Fibroblast of villous mesenchyme (primary cell): ENCODE measurements at places on chromosomes 3 and 15.

DNA sequence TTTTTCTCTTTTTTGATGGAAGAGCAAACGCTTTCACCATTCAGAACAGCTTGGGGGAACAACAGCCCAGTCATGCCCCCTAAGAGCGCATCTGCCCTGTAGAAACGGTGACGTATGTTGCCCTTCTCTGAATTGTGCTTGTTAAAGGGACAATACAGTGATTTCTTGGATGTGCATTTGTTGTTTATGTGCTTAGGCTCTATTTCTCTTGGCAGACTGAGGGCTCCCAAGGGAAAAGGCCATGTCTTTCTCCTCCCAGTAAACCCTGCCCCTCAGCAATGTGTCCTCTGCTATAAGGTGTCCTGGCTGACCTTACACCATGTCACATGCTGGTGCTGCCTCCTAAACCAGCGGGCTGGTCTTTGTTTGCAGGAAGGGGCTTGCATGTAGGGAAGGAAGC lies 346.1 kb downstream of the EPHB1 start:
- DNase-seq, result no peak

- DNase-seq, result no peak
Measured at GRCh38 chr3:53545310-53545995, 51.0 kb downstream of the CACNA1D start.

- peak; percentile 76 for DNase-seq
Measured at GRCh38 chr15:101675796-101676582, 23.8 kb upstream of the TM2D3 start.

DNA sequence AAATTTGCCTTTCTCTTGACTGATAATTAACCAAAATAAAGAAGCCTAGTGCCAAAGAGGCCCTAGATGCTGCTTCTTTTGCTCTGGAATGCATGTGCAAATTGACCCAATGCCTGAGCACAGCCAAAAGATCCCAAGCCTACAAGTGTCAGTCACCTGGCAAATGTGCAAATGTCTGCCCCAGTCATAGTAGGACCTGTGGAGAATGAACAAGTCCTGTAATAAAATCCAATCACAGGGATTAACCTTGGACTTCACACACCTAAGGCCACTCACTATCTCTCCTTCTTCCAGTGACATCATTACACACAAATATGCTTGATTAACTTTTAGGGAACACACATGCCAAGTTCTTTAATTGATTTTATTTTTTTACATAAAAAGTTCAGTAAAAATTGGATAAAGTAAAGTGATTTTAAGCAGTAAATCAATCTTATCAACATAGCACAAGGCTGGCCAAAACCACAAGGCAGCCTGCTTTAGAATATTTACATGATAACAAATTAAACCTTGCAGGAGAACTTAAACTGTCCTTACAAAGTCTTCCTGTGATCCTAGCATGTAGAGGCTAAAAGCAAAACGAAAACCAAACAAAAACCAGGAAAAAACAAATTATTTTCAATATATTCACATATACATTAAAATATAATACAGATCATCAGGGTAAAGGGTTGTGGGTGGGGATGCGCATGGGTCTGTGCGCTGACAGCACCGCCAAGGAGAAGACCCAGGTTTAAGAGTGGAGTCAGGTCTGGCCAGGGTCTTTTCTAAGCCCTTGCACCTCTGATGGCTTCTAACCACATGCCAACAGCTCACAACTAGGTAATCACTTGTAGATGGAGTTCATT lies 36.8 kb downstream of the NBEAL2 start:
- DNase-seq, result no peak

DNA sequence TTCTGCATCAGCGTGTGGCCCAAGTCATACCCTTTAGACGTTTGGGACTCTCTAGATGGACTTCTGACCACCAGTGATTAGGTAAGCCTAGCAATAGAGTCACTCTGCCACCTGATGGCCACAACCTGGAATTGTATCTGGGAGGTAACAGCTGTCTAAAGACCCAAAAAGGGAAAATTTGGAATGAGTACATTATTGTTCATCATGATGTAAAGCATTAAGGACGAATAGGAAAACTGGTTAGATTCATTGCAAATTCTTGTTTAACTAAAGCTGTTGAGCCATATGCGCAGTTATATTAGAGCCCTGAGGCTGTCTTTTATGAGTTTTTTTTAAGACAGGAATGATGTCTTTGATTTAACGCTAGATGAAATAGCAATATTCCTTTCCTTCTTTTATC lies 63.6 kb downstream of the FAM81A start:
- peak; percentile 51 for DNase-seq

DNA sequence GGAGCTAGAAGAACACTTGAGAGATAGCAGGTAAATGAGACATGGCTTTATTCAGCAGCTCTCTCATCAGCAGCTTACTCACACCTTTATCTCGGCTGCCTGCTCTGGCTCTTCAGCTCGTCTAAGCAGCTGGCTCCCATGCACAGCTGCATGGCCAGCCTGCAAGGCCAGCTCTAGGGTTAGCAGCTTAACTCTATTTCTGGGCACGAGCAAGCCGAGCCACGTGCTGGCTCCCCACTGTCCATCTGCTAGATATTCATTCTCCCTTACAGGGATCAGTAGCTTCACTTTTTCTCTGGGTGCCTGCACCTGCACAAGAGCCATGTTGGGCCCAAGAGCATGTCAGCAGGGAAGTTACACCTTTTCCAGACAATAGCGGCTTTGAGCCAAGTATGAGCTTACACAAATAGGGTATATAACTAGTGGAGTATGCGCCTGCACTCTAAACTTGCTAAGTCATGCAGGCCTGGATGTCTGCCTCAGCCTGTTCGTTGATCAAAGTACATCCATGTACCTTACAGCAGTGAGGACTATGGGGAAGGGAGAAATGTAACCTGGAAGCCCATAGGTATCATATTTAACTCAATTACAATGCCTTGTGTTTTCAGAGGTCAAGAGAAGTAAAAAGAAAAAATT lies 174.9 kb upstream of the SNTN start:
- DNase-seq, result no peak

DNA sequence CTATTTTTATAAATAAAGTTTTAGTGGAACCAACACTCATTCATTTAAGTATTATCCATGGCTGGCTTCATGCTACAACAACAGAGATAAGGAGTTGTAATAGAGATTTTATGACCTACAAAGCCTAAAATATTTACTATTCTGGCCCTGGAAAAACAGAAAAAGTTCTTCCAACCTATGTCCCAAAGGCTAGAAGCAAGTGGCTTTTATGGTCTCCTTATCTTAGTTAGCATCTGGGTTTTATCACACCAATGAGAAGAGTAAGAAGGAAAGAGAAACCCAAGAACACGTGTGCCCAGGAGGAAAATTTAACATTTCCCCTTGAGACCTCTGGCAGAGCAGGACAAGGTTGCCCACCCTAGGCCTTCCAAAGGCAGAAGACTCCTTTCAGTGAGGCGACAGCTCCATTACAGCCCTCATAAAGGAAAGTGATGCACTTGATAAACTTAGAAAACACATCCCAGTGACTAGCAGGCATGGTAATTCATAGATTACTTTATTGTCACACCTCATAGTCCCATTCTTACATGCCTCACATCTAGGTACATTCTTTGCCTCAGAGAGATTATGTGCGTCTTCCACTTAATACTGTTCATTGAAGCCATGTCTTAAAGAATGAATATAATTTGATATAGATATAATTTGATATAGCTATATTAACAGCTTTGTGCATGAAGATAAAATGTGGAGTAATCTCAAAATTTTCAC lies 113.2 kb upstream of the ACP3 start:
- no peak for DNase-seq

GRCh38 chr3:157672061-157672460 lies 168.8 kb upstream of the VEPH1 start:
- no peak for DNase-seq

- DNase-seq, result no peak
Measured at GRCh38 chr3:150035301-150035779, 64.6 kb upstream of the PFN2 start.

DNA sequence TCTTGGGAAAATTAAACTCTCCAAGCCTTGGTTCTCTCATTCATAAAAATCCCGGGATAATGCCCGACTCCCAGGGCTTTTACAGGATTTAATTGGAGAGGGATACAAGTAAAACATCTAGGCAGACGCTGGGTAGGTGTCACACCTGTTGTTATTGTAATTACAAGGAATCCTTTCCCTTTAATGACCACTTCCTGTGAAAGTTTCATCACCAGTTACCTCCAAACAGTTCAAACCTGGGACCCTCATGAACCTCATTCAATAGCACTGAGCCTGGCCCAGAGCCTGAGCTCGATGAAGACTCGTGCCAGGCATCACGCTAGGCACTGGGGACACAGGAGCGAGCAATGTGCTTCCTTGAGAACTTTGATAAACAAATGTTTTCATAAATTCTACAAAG lies 2.1 kb upstream of the RYK start:
- DNase-seq, result no peak

- DNase-seq, result no peak
Measured at GRCh38 chr15:93129702-93130488, 40.9 kb upstream of the RGMA start.

DNA sequence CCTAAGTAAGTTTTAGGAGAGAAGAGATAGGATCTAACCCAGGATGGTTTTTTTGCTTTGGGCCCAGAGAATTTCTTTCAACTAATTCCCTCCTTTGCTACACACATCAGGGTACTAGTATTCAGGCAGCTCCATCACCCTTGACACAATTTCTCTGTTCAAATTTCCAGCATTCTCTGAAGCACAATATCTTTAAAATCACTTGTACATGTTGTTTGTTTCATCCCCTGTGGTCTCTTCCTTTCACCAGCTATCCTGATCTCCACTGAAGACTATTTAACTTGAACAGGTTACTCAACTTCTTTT lies 32.4 kb upstream of the FNDC3B start:
- no peak for DNase-seq

DNA sequence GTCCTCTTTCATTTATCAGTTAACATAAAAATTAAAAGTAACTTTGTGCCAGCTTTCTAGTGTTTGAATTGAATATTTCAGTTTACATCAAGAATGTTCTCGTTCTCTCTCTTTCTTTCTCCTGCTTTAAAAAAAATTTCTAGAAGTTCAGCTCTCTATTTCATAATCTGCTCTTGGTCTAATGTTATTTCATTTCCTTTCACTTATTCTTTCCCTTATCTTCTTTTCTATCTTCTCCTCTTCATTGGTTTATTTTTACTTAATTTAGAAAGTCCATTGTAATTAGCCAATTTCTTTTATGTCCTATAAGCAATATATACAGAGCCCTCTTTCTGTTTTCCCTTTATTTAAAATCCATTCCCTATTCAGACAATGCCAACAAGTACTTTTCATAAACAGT lies 44.6 kb downstream of the CCDC54 start:
- DNase-seq, result no peak

DNA sequence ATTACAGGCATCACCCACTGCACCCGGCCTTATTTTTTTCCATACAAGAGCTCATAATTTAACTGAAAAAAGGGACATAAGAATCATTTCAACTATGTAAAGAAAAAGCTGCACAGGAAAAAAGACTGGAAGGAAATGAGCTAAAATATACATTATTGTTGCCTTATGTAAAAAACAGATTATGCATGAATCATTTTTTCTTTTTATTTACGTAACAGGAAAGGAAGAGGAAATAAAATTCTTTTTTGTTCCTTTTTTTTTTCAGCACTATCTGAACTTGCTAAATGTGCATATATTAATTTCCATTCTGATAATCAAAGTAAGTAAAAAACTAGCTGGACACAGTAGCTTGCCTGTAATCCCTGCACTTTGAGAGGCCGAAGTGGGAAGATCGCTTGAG lies 12.1 kb downstream of the KIF9 start:
- no peak for DNase-seq

- no peak for DNase-seq
Measured at GRCh38 chr3:113138839-113139743, 72.3 kb upstream of the BOC start.

DNA sequence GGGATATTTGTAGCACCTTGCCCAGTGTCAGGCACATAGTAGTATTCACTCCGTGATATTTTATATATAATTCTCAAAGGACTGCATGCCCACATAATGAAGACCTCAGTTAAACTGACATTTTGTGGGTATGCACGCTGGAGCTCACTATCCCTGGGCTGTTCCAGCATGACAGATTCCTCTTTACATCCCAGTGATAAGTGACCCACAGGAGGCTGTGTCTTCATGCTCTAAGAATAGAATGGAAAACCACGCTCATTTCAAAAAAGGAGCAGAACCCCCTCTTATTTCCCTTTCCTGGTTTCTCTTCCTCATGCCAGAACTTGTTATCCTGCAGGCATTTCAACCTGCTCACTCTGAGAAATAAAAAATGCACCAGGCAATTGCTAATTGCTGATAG lies 717.5 kb downstream of the AGBL1 start:
- no peak for DNase-seq

DNA sequence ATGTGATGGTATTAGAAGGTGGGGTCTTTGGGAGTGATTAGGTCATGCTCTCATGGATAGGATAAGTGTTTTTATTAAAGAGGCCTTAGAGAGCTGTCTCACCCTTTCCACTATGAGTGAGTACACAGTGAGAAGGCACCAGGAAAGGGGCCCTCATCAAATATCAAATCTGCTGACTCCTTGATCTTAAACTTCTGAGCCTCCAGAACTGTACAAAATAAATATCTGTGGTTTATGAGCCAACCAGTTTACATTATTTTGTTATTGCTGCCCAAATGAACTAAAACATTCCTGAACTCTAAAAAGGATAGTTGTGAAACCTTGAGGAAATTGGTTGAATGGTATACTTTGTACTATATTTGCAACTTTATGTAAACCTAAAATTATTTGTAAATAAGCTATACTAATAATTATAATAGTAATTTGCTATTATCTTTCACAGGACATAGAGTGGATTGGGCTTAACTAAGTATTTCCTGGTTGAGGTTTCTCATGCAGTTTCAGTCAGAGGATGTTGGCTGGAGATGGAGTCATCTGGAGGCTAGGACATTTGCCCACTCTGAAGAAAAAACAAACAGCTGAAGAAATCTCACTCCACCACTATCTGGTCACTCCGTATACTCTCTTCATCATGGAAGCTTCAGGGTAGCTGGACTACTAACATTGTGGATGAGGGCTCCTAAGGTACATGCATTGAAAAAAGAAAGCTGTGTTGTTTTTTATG lies 1068.6 kb upstream of the CADM2 start:
- DNase-seq, result no peak

DNA sequence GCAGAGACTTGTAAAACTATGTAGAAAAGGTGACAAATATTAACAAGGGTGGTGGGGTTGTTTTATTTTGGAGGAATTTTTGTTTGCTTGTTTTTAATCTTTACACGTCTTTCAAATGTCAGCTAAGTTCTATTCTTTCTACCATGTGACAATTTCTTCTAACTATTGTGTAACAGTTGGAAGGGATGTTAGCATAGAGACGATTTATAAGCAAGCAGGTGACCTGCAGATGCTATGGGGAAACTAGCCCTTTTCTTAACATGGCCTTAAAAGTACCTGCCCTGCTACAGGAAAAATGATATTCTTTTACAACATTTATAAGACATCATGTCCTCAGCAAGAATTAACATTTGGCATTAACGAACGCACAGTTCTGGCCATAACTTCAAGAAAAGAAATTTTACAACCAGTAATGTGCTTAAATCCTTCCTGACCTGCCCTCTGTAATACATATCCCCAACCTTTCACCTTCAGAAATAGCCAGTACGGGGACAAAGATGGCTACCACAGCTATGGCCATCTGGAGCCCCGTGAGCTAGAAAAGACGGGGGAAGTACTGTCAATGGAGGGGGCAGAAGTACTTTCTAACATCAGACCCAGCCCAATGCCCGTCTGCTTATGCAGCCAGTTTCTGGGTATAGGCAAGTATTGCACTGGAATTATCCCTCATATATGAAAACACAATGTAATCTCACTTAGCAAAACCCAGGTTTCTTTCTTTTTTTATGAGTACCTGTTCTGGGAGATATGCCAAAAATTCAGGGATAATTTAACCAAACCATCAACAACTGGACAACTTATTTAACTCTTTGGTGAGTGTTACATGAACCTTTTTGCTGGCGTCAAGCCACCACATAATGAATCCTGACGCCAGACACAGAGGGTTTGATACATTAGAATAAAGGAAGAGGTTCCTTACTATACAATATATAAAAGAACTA lies 67.7 kb upstream of the NR2F2 start:
- peak; percentile 69 for DNase-seq
